ENCODE measurements at places on chromosomes 16 and 17.

GRCh38 chr16:75064403-75065148, 52.0 kb downstream of the LDHD start:
- no peak for DNase-seq

DNA sequence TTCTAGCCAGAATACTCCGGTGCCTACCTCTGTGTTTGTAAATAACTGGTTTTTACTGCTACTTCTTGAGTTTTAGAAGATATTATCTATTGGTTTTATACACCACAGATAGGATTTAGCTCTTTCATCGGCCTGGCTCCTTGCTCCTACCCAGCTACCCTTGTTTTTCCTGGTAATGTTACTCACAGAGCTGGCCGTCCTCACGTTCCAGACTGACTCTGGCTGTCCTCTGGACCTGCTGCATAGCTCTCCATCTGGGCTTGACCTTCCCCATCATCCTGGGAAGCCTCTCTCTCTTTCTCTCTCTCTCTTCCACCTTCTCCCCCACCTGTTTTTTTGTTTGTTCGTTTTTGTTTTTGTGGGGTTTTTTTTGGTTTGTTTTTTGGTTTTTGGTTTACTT, 51.5 kb downstream of the MPRIP start:
- DNase-seq = no peak

DNA sequence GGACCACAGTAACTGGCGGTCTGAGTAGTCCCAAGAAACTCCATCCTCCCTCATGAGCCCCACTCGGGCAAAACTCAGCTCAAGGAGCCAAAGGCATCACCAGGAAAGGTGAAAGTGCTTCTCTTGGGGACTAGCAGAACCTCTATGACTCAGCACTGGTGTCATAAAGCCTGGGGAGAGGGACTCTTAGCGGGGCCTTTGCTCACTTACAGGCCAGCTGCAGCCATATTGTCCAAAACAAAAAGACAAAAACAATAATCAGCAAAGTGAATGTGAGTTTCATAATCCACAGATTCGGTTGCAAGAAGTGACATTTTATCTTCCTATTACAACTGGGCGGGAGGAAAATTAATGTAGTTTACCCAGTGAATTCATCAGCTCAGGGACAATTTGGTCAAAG, at the start of gene TEKT5:
TEKT5 (minus strand) TSS at position 101 of the 400 bp plus-strand sequence; CDS start at position 44, 57 bp downstream.
- DNase-seq = no peak

DNA sequence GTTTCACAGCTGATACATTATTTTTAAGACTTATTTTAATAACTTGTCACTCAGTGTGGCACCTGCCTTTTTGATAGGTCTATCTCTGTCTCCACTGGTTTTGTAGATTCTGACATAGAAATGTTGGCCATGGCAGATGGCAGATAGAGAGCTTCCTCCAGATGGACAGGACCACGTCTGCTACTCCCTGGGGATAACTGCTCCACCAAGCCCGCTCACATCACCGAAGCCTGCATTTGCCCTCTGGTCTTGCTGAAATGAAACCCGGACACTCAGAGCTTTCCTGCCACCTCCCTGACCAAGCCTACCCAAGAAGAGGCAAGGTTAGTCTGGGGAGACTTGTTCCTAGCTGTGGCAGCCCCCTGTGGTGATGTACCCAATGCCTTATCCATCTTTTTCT, 16.4 kb upstream of the HAP1 start:
- DNase-seq = no peak

- DNase-seq = no peak
These were observed 36.0 kb upstream of the MED13 start for GRCh38 chr17:62101090-62101489.

GRCh38 chr17:77326076-77326591, 185.4 kb downstream of the SEC14L1 start:
- DNase-seq = no peak

DNA sequence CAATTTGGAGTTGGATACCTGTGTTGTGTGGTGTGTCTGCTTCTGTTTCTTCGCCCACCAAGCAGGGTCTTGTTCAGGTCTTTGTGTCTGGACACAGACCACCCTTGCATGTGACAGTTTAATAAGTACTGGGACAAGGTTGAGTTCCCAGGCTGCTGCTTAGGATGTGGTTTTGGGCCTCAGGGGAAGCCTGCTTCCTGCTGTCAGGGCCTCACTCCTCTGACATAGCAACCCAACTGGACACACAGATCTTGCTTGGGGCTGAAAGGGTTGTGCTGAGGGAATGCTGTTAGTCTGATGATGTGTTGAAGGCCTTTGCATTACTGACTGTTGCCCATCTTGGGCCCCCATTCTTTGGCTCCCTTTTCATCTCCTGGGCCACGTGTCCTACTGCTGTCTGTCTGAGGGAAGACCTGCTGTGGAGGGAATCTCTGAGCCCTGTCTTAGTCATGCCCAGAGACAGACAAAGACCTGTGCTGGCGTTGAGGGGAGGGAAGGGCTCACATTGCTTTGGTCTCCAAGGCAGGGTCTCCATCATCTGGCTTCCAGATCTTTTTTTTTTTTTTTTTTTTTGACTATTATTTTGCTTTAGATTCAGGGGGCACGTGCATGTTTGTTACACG, 4.7 kb upstream of the TGFB1I1 start:
- DNase-seq = no peak

- no peak for DNase-seq
These were observed 37.3 kb downstream of the LAT start for GRCh38 chr16:29022196-29022595.

DNA sequence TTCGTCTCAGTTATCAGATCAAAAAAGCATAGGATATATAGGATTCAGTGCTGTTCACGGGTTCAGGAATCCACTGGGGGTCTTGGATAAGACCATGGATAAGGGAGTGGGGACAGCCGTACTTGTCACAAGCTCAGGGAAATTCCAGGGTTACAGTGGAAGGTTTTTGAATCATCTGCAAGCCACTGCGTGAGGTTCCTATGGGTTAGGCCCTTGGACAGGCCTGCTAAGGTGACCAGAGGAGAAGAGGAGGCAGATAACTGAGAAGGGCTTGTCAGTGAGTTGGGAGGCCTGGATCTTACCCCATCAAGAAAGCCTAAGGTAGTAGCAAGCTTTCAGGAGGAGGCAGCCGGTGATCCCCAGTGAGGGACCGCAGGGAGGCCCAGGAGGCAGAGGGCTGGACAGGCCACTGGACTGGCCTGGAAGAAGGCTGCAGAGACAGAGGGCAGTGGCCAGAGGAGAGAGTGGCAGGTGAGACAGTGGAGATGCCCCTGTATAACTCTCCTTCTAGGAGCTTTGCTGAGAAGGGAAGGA, 27.3 kb downstream of the NGFR start:
- DNase-seq = no peak

DNA sequence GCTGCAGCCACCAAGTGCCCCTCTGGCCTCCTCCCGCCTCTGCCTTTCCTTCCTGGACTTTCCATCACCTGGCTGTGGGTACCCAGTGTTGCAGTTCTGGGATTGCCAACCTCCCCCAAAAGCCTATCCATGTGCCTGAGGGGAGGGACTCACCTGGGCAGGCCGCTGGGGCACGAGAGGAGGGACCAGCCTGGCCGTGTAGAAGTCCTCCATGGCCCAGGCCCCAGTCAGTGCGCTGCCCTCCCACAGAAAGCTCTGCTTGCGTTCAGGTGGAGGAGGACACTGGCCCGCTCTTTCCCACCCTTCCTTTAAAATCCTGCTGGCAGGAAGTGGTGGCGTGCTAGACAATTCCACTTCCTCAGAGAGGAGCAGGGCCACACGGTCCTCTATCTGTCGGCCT, 14.2 kb downstream of the SLX4 start:
- DNase-seq = no peak

GRCh38 chr16:78310990-78311561, 211.6 kb downstream of the WWOX start:
- DNase-seq = no peak

All from pons (tissue), 1 donor.